Fibroblast of the aortic adventitia (primary cell): ENCODE measurements at places on chromosomes 7 and 10.

GRCh38 chr7:30649717-30650420 is 32.4 kb downstream of the CRHR2 start:
- DNase-seq, result no peak

DNA sequence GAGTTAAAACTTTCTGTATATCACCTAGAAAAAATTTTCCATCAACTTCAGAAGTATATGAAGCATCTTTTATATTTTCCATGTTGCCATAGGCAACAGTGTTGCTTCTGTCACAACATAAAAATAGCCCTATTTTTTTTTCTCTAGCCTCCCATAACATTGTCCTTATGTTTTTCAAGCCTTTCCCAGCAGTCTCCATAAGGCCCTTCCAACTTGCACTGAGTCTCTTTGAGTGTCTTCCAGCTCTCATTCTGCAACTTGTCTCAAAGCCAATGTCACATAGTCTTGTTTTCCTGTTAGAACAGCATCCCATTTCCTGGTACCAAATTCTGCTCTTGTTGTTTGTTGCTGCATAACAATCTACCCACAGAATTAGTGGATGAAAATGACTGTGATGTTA is 1055.5 kb upstream of the GHITM start:
- DNase-seq, result no peak

- DNase-seq, result peak; percentile 19
These were observed 208.7 kb upstream of the GLI3 start for GRCh38 chr7:42445691-42446090.

DNA sequence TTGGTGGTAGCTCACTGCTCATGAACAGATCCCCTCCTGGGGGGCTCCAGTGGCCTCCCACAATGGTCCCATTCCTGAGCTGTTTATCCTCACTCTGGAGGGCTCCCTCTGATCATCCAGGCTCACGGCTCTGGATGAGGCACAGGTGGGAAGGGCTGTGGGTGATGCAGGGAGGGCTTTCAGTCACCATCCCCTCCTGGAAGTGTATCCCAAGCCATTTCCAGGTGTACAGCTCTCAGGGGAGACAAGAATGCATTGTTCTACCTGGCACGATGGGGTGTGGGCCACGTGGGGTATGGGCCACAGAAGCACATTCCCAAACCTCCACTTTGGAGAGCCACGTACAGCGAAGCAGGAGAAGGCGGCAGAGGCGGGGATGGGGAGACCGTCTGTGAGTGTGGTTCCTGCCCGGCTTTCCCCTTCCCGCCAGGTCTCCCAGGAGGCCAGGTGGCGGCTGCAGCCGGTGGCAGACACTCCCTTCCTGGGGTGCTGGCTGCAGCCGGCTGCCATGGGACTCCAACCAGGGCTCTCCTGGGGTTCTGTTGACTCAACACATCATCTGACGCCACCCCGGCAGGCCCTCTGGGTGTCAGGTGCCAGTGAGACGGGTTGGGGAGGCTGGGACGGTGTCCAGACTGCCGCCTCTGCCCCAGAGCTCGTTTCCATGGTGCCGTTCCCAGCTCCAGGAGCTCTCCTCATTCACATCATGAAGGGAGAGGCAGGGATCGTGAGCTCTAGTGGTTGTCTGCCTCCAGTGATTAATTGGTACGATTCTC is 169.7 kb upstream of the RHEB start:
- DNase-seq, result no peak

GRCh38 chr7:99786726-99787335 is 2.8 kb upstream of the CYP3A4 start:
- DNase-seq, result no peak

DNA sequence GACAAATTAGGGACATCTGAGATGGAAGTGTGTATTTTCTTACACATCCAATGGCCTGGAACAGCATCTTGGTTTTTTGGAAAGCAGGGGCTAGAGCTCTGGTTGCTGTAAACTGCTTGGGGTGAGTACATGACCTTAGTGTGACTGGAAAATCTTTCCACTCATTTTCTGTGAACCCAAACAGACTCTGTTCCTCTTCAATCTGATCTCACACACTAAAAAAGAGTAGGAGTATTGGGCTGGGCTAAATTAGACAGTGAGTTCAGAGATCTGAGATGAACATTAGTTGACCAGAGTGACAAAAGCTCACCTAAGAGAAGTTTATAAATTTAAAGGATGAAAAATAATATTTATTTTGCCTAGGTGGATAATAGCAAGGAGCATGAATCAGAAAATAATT is 59.2 kb downstream of the OR13A1 start:
- no peak for DNase-seq

GRCh38 chr10:98316170-98316569 is 48.2 kb upstream of the LOXL4 start:
- no peak for DNase-seq

GRCh38 chr7:133355325-133355708 is 102.4 kb downstream of the EXOC4 start:
- DNase-seq, result peak; percentile 93

GRCh38 chr7:129780974-129781927 is 169.7 kb downstream of the NRF1 start:
- no peak for DNase-seq

DNA sequence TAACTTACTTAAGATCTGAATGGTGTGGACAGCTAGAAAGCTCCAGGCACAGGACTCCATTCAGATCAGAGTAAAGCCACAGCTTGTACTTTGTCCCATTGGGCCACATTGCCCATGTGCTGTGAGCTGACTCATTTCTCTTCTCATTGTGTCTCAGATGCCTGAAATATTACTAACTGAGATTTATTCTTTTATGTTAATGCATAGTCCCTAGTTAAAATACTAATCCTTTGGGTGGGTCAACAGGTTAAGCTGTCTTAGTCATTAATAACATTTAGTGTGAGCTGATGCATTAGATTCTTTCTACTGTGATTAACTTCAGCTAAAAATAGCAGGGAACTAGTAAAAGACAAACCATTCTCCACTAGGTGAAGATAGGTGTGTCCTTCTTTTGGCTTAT is 104.7 kb upstream of the ARMC3 start:
- peak; percentile 83 for DNase-seq

DNA sequence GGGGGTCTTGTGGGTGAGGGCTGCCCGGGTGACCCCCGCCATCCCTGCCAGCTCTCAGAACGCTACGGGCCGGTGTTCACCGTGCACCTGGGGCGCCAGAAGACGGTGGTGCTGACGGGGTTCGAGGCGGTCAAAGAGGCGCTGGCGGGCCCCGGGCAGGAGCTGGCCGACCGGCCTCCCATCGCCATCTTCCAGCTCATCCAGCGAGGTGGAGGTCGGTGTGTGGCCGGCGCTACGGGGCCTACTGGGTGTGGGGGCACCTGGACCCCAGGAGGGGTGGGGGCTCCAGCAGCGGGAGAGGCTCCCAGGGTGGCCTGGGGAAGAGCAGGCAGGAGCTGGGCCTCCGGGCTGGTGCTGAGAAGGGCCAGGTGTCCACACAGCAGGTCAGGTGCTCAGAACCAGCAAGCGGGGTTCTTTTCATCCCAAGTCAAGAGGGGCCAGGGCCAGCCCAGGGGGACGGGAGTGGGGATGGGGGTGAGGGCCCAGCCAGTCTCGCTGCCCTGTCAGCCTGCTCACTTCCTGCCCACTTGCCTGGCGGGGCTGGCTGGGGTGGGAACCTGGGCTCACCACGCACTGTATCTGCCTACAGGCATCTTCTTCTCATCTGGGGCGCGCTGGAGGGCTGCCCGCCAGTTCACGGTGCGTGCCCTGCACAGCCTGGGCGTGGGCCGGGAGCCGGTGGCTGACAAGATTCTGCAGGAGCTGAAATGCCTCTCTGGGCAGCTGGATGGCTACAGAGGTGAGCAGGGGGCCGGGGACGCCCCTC is 1.6 kb downstream of the CYP2W1 start:
- DNase-seq, result no peak

GRCh38 chr10:71138166-71138830 is 74.1 kb upstream of the UNC5B start:
- no peak for DNase-seq

- no peak for DNase-seq
These were observed 173.0 kb upstream of the ADCY1 start for GRCh38 chr7:45401155-45401554.

DNA sequence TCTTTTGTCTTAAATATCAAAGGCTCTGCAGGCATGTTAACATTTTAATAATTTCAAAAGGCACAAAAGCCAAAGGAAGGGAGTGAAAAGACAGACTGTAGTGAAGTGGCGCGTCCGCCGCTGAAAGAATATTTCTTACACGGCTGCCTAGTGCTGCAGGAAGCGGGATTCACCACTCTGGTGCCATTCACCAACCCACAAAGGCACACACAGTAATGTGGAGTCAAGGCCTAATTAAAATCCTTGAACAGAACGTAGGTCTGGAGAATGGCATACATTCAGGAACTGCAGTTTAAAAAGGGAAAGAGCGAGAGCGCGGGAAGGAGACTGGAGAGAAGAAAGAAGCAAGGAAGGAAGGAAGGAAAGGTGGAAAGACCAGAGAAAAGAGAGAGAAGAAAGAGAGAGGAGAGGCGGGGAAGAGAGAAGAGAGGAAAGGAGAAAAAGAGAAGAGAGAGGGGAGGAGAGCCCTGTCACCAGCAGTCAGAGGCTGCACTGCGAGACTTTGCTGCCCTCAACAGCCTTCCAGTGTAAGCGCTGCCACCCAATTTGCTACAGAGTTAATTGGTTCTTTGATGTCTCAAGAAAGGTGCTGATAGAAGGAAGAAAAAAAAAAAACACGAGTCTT is 554.0 kb downstream of the MDFIC start:
- DNase-seq, result no peak

GRCh38 chr10:71349406-71349805 is 30.3 kb downstream of the SLC29A3 start:
- DNase-seq, result no peak

DNA sequence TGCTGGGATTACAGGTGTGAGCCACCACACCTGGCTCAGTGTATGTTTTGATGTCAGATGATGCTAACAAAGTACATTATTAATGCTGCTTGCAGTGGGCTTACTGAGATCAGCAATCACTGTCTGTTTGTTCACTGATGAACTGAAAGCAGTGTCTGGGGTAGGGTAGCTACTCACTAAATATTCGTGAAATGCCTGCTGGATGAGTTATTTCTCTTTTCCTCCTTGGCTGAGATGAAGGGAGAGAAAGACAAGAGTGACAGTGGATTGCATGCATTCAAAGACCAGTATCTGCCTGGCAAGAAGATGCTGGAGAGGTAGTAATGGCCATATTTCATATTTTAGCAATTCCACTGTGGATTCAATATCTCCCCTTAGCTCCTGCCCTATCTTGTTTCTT is 32.3 kb downstream of the FAM107B start:
- no peak for DNase-seq

DNA sequence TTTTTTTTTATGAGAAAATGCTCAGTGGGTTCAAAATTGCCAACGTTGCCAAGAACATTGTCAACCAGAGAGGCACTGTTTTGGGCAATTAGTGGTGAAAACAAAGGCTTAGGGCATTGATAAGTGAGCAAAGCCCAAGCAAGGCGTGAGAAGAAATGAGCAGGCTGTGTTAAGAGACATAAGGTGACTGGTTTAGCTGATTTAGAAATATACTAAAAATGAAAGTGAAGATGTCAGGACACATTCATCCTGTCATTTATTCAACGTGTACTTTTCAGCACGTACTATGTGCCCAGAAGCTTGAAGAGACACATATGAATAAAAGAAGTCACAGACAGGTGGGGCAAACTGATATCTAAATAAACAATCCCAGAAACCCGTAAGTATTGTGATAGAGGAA is 31.8 kb downstream of the AOAH start:
- DNase-seq, result no peak

GRCh38 chr7:94650147-94651051 is 5.5 kb downstream of the SGCE start:
- DNase-seq, result no peak

DNA sequence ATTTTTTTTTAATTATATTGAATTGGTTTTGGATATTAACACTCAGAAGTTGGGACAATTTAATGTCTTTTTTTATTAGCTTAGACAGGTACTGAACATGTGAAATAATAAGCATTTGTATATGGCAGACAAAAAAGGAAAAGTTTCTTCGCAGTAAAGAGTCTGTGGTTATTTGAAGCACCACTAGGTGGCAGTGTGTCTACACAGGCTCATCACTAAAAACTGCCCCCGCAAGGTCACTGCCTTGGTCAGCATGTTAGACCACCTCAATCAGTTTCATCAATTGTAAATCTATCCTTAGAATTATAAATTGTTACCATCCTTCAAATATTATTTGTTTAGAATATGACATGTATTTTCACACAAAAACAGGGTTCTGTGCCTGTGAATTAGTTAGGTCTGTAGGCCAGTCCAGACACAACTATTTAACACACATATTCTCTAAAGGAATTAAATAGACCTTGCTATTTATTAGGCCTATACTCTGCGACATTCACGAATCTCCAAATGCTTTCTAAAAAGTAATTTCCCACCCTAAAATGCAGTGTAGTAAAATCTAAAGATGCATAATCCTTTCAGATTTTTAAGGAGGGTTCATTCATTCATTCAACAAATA is 17.0 kb downstream of the PNLIPRP3 start:
- peak; percentile 41 for DNase-seq

- DNase-seq, result no peak
These were observed 22.7 kb downstream of the LSMEM1 start for GRCh38 chr7:112503361-112503972.

- DNase-seq, result no peak
These were observed 192.7 kb downstream of the PTPRN2 start for GRCh38 chr7:158394936-158395335.

- DNase-seq, result no peak
These were observed 149.3 kb downstream of the FGFR2 start for GRCh38 chr10:121448766-121449421.

DNA sequence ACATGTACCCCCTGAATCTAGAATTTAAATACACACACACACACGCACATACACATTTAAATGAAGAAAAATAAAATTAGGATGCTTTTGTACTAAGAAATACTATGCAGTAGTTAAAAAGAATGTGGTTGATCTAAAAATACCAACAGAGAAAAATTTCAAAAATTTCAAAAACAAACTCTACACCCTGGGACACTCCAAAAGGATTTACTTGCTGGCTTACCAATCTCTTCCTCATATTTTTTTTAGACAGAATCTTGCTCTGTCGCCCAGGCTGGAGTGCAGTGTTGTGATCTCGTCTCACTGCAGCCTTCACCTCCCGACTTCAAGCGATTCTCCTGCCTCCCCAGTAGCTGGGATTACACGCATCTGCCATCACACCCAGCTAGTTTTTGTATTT is 80.9 kb downstream of the HIP1 start:
- no peak for DNase-seq

GRCh38 chr10:61688551-61689308 is 26.0 kb downstream of the CABCOCO1 start:
- DNase-seq, result peak; percentile 13

DNA sequence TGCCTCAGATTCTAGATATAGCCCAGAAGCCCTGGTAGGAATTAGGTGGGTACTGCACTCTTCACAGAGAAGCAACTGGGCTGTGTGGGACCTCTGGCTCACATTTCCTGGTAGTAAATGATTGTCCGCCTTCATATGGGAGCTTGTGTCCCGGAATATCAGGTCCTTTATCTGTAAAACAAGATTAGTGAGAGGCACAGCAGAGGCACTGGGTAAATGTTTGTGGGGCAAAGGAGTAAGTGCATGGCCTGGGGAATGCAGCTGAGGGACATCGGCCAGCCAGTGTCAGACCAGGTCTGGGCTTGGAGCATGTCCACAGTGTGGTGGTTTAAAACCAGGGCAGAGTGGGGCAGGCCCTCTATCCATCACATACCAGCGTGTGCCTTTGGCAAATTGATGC is 323.3 kb upstream of the ZMIZ1 start:
- no peak for DNase-seq

- no peak for DNase-seq
These were observed 46.6 kb upstream of the A1CF start for GRCh38 chr10:50931948-50932431.

- no peak for DNase-seq
These were observed 55.4 kb upstream of the MXI1 start for GRCh38 chr10:110151971-110152370.
